ENCODE measurements at places on chromosomes 5 and 9.

- no peak for DNase-seq
Measured at GRCh38 chr5:14286007-14286406, 142.9 kb downstream of the TRIO start.

DNA sequence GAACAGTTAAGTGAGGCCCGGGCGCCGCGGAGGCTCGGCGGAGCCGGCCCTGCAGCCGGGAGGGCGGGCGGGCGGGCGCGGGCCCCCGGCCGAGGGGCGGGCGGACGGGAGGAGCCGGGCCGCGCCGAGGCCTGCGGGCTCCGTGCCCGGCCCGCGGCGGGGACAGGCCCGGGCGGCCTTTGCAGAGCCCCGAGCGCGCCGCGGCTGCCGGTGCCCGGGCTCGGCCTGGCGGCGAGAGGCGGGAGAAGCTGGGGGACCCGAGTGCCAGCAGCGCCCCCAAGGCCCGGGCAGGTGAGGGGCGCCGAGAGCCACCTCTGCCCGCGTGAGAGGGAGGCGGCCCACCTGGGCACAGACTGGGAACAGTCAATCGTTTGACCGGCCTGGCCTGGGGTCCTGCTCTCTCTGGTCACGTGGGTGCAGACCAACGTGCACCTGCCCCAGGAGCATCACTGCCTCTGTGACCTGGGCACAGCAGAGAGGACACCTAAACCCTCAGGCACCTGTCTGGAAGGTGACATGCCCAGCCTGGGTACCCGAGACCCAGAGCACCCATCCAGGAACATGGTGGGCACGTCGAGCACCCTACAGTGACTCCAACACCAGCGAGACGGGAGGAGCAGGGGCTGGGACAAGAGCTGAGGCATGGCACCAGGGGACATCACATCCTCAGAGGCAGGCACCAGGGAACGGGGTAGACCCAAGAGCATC is 531 bp downstream of the MVB12B start:
- DNase-seq = no peak

GRCh38 chr5:76521240-76521758 is 101.9 kb downstream of the F2RL2 start:
- DNase-seq = no peak

- no peak for DNase-seq
Measured at GRCh38 chr9:114930056-114930812, at the start of gene TNFSF8. TNFSF8 (minus strand) TSS chr9:114930591; CDS start chr9:114930303, 288 bp downstream.

Data from endothelial cell (in vitro differentiated cells).